ENCODE measurements at places on chromosomes 6 and 20.

DNA sequence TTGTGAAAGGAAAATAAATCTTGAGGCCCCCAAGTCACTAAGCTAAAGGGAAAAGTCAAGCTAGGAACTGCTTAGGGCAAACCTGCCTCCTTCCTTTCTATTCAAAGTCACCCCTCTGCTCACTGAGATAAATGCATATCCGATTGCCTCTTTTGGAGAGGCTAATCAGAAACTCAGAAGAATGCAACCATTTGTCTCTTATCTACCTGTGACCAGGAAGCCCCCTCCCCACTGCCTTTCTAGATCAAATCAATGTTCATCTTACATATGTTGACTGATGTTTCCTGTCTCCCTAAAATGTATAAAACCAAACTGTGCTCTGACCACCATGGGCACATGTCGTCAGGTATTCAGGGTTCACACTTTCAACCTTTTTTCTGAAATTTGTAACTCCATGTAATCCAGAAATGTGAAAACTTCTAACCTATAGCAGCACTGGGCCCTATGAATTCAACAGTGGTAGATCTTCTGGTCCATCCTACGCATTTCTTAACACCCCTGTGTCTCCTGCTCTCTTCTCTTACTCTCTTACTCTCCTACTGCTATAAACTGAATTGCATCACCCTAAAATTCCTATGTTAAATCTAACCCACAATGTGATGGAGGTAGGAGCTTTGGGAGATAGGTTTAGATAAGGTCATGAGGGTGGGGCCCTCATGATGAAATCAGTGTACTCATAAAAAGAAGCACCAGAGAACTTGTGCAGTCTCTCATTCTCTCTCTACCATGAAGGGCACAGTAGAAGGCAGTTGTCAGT, 89.3 kb downstream of the EPB41L2 start:
- DNase-seq: no peak

- DNase-seq: no peak
Observed at GRCh38 chr6:155311086-155311485, 3.2 kb downstream of the TFB1M start.

DNA sequence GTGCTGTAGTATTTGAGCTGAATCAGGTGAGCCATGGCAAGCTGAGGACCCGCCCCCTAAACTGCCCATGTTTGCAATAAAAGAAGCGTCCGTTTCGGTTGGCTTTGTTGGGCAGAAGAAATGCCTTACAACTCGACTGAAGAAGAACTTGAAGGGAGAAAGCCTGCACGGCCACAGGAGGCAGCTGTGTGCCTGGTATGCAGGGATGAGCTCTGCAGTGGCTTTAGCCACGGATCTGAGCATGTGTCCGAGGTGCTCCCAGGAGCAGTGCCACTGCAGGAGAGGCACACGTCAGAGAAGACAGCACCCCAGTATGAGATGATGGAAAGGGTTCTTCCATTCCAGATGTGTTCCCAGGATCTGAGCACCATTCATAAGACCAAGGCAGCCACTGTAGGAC, 23.5 kb downstream of the KIZ start:
- DNase-seq: no peak

DNA sequence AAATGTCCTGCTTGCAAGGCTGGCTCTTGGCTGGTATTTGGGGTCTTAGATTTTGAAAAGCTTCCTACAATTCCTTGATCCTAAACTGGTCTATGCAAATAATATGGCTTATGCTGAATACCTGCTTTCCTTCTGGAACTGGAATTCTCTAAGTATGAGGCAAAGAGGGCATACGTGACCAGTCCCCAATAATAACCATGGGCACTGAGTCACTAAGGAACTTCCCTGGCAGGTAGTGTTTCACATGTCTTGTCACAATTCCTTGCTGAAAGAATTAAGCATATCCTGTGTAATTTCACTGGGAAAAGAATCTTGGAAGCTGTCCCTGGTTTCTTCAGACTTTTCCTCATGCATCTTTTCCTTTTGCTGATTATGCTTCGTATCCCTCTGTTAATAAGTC, 106.5 kb downstream of the MMS22L start:
- DNase-seq: no peak

GRCh38 chr6:96015518-96016333, at the start of gene FUT9:
FUT9 (plus strand) TSS chr6:96015974; CDS start chr6:96203156, 187,182 bp downstream.
- no peak for DNase-seq

DNA sequence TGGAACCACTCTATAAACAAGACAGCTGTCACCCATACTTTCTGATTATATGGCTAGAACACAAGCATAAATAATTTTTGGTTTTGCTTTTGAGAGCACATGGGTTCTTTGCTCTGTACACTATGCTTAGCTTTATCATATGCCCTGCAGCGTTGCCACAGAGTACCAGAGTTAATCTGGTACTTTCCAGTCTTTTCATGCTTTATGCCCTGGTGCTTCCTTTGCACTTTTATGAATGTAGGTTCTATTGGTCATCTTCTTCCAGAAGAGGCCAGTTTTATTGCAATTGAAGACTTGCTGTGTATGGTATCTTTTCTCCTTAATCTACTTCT, 20.8 kb downstream of the SHLD1 start:
- DNase-seq: no peak

DNA sequence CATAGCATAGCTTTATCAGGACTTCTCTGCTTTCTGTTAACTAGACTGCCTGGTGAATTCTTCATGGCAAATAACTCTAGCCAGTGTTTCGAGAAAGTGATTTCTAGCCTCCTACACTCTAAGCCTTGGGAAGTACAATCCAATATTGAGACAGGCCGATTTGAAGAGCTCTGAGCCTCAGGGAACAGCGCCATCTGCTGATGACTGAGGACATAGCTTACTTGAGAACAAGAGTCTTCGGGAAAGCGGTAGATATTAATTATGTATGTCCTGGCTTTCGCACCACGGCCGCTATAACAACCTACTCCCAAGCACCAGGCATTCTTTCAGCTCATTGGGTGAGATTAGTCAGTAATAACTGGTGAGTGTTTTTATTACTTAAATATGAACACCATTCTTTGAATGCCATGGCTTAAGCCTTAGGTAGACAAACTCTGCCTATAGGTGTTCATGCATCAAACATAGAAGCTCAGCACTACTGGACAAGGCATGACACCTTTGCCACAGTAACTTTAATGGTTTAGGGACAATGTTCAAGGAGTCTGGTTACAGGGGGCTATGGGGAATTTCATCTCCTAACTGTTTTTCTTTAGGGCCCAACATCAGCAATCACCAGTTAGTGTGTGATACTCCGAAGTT, 518.6 kb downstream of the BMP2 start:
- peak; percentile 76 for DNase-seq

DNA sequence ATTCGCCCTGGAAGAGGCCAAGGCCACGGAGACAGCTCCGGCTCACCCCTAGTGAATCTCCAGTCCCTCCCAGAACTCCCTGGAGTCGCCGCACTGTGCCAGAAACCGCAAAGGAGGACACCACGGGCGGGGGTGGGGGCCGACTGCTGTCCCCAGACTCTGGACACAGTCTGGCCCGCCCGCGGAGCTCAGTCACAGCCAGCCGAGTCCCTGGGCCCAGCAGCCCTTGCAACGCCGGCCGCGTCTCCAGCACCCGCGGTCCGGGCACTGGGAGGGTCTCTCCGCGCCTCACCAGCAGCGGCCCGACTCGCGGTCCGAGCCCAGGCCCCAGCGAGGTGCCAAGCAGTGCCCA, 518 bp downstream of the PEX6 start:
- DNase-seq: no peak

DNA sequence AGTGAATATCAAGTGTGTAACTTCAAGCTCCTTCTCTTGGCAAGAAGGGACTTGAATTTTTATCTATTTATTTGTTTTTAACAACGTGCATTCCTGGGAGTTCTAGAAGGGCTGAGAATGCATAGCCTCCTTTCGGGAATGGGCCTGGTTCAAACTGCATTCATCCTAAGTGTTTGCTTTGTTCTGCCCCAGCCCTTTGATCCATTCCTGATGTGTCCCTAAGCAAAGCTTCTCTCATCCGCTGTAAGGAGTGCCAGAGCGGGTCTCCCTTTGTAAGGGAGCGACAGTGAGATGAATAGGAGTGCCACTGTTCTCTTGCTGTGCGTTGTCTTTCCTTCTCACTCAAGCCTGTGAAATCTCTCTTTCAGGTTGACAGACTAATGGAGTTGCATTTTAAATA, 61.0 kb upstream of the VSTM2L start:
- no peak for DNase-seq

GRCh38 chr20:62359491-62360121, 7.5 kb downstream of the LAMA5 start:
- DNase-seq: no peak

DNA sequence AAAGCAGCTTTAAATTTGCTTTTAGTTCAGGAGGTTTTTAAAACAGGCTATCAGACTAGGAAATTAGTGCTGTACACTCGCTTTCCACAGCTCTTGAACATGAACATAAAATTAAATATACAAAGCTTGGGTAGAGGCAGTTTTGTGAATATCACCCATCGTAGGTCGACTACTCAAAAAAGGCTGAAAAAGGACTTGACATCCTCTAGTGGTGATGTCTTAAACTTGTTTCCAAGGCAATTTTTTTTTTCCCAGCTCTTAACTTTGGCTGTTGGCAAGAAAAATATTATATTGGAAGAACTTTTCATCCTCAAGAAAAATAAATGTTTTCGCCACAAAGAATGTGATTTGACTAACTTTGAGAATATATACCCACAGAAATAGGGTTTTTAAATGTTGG, 2.9 kb downstream of the MAP7 start:
- no peak for DNase-seq

- DNase-seq: no peak
Observed at GRCh38 chr6:90241229-90241880, 55.3 kb downstream of the BACH2 start.

DNA sequence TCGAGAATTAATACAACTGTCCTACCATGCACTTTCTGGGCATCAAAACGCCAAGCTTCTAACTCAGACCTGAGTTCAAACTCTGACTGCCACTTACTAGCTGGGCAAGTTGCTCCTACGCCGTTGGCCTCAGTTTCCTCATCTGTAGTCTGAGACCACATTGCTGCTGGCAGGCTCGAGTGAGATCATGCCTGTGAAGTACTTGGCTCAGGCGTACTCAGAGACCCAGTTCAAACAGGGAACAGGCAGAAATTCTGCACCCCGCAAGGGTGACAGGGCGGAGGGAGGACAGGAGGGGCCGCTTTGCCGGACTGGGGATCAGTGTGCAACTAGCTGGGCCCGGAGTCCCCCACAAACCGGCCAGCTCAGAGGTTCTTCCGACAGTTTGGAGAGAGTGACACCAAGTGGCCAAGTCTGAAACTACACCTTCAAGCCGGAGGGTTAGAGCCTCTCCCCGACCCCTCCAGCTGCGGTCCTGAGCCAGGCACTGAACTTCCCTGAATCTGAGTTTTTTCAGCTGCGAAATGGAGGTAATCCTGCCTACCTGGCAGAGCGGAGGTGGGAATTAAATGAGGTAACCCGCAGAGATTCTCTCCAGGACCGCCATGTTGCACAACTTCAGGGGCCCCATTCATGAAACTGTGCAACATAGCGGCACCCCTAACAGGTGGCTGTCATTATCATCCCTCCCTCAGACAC, 46.0 kb upstream of the PTPN1 start:
- peak; percentile 76 for DNase-seq

DNA sequence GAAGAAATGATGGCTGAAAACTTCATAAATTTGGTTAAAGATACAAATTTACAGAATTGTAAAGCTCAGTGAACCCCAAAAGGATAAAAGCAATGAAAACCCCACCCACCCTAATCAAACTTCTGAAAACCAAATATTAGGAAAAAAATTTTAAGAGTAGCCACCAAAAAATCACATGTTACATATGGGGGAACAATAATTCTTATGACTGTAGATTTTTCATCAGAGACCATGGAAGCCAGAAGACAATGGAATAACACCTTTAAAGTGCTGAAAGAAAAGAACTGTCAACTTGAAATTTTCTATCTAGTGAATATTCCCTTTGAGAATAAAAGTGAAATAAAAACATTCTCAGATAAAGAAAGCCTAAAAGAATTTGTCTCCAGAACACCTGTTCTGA, 24.4 kb downstream of the PROCR start:
- DNase-seq: no peak

- DNase-seq: no peak
Observed at GRCh38 chr6:6781172-6781872, 192.8 kb downstream of the LY86 start.

DNA sequence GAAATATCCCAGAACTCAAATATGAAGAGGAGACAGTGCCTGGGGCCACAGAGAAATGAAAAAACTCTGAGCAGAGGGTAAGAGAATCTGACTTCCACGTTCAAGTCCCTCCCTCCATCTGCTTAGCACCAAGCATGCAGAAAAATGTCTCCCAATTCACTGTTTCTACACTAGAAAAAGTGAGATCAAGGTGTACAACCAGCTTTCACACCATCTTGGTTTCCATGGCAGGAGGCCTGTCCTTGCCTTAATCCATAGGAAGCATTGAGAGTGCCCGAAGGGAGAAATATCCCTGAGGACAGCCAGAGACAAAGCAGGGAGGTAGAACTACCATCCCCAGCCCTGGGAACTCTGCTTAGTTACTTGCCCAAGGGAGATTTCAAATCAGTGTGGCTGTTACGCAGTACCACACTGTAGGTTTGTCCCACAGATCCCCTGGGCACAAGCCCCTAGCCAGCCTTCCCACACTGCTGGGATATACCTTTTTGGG, 82.9 kb downstream of the SCML4 start:
- DNase-seq: no peak

- no peak for DNase-seq
Observed at GRCh38 chr6:139473231-139473701, 98.8 kb upstream of the CITED2 start.

Measured in left forelimb (tissue), 1 donor.